Hypothalamus (tissue), 51 donors: ENCODE measurements at places on chromosomes 4 and X.

DNA sequence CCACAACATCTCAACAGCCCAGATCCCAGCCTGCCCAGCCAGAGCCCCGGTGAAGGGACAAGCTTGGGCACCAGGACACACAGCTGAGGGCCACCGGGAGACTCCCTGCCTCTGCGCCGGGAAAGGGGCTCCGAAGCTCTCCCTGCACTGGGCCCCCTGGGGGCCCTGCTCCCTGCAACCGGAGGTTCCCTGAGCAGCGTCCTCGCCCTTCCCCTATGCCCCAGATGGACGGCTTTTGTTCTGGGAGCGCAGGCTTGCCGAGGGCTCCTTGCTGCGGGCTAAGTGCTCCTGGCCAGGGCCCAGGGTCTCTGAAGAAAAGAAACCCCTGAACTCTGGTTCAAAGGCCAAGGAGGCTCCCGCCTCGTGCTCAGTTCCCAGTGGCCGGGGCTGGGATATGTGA is 899 bp upstream of the ZFP92 start:
- DNase-seq: no peak

DNA sequence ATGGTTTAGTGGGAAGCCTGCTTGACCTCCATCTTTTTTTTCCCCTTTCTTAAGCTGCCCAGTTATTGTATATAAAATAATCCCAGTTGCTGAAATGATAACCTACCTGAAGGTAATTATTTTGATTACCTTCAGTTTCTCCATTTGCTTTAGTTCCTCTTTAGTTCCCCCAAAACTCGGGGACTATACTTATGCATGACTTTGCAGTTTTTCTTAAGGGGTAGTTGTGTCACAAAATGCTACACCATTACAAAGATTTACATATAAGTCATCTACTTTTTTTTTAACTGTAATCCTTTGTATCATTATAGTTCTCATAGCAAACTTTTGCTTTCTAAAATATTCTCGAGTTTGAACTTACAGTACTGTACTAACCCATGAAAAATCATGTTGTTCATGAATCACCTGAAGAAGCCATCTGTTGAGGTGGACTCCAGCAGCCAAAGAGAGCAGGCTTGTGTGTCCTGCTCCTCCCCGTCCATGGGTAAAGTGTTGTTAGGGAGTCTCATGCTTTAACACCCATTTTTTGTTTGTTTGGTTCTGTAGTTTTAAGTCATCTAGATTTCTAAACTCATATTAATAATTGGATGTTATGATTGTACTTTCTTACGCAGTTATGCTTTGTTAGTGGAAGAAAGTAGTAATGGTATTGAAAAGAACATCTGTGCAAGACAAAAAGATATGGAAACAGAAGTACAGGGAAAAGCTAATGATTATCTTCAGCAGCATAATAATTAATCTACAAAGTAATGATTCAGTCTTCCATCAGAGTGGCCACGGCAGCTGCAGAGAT is 34.6 kb downstream of the HADH start:
- no peak for DNase-seq

DNA sequence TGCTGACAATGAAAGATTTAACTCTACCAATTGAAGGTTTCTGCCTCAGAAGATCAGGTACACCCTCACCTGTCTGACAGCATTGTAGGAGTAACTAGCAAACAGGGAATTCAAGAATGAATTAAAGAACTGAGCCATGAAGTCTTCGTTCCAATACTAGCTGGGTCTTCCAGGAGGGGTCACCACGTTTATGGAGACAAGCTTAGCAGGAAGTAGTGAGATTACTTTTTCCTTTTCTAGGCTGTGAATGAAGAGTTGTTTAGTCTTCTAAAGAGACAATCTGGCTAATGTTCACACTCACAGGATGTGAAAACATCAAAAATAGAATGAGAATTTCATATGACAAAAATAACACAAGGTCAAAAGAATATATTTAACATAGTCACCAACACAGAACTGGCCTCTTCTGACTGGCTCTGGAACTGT is 54.9 kb downstream of the REELD1 start:
- no peak for DNase-seq

- DNase-seq: no peak
These were observed 392.3 kb upstream of the GALNT7 start for GRCh38 chr4:172776203-172776861.

GRCh38 chrX:40106676-40107290 is 9.0 kb upstream of the BCOR start:
- DNase-seq: no peak

GRCh38 chr4:153448003-153448731 is 18.0 kb upstream of the TMEM131L start:
- DNase-seq: no peak

DNA sequence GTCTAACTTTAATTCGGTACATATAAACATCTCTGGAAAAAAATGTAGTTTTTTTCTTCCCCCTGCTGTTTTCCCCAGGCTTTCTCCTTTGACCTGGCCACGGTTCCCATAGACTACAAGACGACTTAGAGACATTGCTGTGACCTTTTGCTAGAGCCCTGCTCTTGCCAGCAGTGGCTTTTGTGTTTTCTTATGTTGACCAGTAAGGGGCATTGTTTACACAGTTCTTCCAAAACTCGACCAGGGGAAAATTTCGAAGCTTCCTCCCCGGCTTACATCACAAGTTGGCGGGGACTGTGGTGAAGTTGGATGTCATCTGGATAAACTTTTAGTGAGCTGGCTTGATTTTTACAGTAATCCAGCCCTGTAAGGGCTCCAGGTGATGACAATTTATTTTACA is 9.3 kb downstream of the CCDC160 start:
- no peak for DNase-seq
